C1 segment of cervical spinal cord (tissue), 14 donors: ENCODE measurements at places on chromosomes 2 and 18.

DNA sequence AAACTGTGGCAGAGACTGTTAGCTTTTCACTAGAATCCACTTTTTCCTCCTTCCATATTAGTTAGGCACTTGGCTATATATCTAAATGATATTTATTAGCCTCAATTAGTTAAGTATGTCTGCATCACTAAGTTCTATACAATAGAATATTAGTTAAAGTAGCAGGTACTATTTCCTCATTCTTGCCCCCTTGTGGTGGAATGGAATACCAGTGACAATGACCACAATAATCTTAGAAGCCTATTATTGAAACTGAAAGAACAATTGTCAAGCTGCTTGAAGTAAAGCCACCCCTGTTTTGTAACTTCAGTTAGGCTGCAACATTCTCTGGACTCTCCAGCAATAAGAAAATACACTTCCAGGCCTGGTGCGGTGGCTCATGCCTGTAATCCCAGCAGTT lies 476.3 kb upstream of the VWC2L start:
- DNase-seq = no peak

- no peak for DNase-seq
Measured at GRCh38 chr2:57669570-57669969, 377.0 kb upstream of the VRK2 start.

GRCh38 chr2:195659114-195659513 lies 2.1 kb downstream of the SLC39A10 start:
- no peak for DNase-seq

- peak; percentile 39 for DNase-seq
Measured at GRCh38 chr2:118185210-118186109, 97.2 kb downstream of the INSIG2 start.

DNA sequence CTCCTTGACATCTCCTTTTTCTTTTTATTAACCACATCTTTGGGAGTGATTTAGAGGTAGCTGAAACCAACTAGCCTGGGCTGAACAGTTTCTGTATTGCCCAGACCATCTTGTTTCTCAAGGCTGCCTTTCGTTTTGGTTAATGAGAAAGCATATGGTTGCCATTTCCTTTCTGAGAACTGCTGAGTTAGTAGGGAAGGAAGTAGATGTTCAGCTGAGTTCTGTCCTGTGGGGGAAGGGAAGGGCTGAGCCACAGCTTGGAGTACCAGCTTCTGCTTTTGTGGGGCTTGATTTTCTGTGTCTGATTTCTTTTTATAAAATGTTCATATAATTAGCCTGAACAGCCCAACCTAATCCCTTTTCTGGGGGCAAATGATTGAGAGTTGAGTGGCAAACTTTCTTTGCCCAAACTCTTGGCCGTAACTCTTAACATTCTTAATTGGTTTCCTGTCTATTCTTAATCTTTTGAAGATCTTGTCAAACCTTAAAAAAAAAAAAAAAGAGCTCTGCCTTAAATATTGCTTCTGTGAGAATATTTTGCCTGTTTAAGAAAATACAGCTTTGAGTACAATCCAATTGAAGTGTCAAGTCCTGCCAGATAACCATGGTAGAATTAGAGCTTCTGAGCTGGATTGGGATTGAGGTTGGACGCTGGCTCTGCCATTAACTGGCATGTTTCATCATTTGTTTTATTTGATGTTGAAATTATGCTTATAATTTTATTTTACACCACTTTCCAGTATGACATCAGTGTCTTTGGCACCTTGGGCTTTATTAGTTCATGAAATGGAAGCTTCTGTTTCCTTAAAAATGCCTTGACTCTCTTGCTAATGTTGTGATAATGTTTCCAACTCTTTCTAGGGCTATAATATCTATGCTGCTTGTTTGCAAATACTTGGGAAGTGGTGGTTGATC lies 1.9 kb upstream of the NABP1 start:
- DNase-seq = no peak

DNA sequence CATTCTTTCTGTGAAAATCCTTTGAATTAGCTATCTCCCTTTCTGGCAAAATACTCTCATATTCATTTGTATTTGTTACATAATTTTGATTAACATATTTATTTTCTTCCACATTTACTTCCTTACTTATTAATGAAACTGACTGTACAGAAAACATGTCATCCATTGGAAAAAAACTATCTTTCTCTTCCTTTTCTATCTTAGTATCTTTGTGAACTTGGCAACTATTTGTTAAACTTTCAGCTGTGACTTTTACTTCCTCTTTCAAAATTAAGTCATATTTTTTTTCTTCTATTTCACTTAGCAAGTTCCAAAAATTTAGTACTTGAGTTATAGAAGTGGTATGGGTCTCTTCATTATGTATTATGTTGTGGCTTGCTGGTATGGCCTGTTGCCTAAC lies 2.6 kb downstream of the RAD51AP2 start:
- DNase-seq = no peak
